KBM-7 (cell line): ENCODE measurements at places on chromosomes 4 and X.
A peak's percentile ranks its signal among the peaks of the same experiment; 100 is the strongest.

DNA sequence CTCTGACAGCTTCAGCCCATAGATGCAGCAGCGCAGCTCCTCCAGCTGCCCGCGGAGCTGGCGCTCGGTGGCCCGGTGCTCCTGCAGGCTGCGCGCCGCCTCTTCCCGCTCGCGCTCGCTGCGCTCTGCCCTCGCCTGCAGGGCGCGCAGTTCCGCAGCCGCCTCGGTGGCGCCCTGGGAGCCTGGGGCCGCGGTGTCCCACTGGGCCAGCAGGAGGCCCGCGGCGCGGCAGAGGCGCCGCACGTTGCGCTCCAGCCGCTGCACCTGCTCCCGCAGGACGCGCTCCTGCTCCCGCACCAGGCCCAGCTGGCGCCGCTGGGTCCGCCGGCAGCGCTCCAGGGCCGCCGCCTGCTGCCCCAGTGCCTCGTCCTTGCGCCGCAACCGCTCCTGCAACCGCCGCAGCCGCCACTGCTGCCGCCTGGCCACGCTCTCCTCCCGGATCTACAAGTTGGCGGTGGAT, 10.1 kb downstream of the C4orf50 start:
- no peak for DNase-seq

DNA sequence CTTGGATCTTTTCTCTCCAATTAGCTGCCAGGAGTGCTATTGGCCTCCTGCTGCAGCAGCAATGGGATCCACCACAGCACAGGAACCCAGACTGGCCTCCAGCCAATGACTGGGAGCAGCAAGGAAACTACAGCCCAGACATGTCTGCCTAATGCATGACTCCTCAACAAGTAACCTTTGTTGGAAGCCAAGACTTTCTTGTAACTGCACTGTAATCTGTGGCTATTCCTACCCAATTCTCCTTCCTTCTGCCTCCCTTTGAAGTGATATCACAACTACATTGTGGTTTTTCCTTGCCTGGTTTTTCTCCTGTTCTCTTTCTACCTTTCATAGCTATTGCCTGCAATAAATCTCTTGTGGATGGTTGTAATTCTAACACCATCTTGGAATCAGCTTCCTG, 39.8 kb downstream of the SNCA start:
- DNase-seq, result no peak

GRCh38 chr4:22454955-22455354, 60.9 kb downstream of the ADGRA3 start:
- DNase-seq, result no peak

DNA sequence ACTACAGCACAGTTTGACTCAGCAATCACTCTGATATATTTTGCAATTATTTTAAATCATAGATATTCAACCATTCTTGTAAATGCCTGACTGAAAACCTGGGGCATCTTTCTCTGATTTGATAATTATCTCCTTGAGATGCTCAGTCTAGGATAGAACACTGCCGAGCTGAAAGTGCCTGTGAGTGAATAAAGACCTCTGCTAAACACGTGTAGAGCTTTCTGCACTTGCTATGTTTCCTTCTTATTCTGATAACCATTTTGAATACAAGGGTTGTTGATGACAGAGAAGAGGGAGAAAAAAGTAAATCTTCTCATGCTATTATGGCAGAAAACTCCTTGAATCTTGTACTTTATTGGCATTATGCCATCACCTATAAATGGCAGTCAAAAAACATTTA, 1843.4 kb upstream of the IGFBP7 start:
- DNase-seq, result no peak

GRCh38 chrX:68999931-69000330, 165.3 kb downstream of the PJA1 start:
- DNase-seq, result no peak

- DNase-seq, result no peak
Observed at GRCh38 chr4:152115118-152115517, 354.3 kb upstream of the GATB start.

GRCh38 chrX:132491191-132491590, 2.4 kb upstream of the MBNL3 start:
- peak; percentile 89 for DNase-seq

DNA sequence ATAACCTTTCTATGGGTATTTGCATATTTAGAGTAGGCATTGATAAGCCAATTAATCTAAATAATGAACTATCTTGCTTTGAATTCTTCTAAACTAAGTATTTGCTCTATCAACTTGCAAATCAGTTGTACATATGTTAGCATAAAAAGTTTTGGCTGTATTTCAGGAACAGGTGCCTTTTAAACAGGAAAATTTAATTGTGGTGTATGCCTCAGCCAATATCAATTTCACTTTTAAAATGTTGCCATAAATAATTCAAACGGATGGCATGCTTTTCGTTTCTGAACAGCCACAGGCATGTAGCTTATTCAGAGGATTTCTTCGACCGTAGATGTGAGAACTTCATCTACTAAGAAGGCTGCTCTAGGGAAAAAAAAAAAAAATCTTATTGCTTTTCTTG, 99.9 kb downstream of the DCLK2 start:
- no peak for DNase-seq

GRCh38 chr4:95957054-95957453, 117.2 kb downstream of the PDHA2 start:
- no peak for DNase-seq

DNA sequence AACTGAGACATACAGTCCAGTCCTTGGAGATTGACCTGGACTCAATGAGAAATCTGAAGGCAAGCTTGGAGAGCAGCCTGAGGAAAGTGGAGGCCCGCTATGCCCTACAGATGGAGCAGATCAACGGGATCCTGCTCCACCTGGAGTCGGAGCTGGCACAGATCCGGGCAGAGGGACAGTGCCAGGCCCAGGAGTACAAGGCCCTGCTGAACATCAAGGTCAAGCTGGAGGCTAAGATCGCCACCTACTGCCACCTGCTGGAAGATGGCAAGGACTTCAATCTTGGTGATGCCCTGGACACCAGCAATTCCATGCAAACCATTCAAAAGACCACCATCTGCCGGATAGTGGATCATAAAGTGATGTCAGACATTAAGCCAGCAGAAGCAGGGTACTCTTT, 20.4 kb upstream of the FRMPD3 start:
- peak; percentile 51 for DNase-seq

DNA sequence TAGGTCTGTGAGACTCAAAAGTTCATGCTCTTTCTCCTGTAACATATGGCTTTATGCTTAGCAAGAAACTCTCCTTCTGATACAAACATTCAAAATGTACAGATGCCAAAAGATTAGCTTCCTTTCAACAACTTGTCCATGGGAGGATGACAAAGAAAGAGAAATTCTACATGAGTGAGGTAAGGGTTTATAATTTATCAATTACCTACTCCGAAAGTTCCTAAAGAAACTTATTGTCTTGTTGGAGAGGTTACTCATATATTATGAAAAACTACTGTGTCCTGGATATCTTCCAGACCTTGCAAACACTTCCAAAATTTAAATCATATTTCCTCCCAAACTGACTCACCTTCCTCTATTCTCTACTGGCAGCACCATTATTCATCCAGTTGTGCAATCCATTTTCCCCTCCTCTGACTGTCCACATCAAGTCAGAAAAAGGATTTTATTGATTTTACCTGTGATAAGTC, 65.1 kb downstream of the ENPEP start:
- no peak for DNase-seq
